Cortex of kidney (tissue), 1 donor: ENCODE measurements at places on chromosomes 6 and 20.

GRCh38 chr6:45075246-45075645 lies 252.9 kb upstream of the RUNX2 start:
- no peak for DNase-seq

- DNase-seq: no peak
These were observed 97.2 kb downstream of the CD2AP start for GRCh38 chr6:47574789-47575188.

DNA sequence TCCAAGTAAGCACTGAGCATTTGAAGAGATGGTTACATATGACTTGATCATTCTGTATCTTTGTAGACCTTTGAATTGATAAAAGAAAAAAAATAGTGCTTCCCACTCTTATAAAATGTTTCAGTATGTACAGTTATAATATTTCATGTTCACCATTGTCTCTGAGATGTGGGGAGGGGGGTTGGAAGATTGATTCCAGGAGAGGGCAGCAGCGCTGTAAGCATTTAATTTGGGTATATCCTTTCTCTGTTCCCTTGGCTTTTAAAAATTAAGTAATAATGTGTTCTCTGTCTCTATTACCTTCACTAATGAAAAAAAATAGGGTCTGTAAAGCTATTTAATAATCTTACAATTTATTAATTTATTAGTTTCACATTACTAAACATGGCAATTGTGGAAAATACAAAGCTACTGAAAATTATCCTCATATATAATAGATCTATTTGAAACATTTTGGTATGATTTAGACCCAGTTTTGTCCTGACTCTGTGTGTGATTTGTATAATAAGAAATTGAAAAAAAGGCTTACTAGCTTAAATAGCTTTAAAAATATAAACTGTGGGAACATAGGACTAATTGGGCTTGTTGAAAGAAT lies 341.2 kb downstream of the CDKAL1 start:
- no peak for DNase-seq

DNA sequence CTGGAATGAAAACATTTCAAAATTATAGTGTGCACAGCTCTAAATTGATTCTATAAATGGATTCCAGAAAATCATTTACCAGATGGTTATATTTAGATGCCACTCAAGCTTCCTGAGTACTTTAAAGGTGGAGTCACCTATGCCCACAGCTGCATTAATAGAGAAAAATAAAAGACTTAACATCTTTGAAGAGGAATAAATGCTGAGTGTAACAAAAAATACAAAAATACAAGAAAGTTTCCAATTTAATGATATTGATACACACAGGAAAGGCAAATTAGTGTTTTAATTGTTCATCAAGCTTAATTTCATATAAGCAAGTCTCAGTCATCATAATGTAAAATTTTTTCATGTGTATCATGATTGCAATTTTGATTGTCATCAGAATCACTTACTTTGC lies 89.5 kb upstream of the MANEA start:
- no peak for DNase-seq

- DNase-seq: no peak
These were observed 83.1 kb downstream of the TRMT11 start for GRCh38 chr6:126069449-126069848.

DNA sequence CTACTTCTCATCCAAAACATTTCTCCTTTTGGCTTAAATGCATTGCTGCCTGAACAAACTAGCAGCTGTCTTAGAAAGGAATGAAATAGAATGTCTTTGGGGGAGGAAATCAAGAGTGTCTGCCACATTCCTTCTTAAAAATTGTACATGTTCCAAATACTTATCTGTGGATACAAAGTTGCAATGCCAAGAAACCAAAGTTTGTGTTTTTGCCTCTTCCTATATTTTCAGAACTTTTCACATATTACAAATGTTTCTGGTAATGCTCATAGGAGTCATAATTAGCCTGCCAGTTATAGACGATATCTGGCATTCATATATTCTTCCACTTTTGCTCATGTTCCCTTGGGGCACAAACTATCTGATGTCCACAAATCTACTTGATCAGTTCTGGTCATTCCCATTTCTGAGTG lies 165.5 kb upstream of the BMP5 start:
- DNase-seq: no peak

DNA sequence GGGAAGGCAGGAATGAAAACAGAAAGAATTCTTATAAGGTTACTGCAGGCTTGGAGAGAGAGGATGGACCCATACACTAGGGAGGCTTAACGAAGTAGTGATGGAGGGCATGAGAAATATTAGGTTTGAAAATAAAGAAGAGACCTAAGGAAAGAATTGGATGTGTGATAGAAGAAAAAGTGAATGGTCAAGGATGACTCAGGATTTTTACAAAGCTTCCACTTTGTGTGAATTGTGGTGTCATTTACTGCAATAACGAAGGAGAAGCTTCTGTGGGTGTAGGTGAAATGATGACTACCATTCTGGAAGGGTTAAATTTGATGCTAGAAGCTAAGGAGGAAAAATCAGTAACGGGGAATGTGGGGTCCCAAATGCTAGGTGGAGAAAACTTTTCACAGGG lies 191.2 kb downstream of the UTRN start:
- no peak for DNase-seq

DNA sequence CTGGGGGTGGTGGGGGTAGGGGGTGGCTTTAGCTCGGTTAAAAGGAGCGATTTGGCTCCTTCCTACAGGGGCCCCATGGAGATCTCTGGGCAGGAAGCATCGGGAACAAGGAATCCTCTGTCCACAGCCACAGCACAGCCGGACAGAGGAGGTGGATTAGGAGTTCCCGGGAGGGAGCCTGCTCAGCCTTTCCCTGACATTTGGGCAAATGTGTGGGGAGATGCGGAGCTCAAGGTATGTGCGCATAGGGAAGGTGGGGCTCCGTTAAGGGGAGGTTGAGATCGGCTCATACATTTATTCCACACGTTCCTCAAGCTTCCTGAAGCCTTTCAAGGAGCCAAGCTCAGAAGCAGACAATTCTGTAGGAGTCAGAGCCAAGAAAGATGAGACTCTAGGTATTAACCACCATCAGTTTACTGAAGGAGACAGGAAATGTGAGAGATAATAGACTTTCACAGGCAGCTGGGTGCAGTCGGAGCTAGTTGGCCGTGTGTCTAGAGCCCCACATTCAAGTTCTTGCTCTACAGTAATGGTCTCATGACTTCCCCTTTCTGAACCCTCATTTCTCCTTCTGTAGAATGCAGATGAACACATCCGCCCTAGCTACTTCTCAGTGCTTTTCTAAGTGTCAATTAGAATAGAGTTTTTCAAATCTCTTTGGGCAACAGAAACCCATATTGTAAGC lies 40.8 kb upstream of the EPB41L1 start:
- DNase-seq: no peak

DNA sequence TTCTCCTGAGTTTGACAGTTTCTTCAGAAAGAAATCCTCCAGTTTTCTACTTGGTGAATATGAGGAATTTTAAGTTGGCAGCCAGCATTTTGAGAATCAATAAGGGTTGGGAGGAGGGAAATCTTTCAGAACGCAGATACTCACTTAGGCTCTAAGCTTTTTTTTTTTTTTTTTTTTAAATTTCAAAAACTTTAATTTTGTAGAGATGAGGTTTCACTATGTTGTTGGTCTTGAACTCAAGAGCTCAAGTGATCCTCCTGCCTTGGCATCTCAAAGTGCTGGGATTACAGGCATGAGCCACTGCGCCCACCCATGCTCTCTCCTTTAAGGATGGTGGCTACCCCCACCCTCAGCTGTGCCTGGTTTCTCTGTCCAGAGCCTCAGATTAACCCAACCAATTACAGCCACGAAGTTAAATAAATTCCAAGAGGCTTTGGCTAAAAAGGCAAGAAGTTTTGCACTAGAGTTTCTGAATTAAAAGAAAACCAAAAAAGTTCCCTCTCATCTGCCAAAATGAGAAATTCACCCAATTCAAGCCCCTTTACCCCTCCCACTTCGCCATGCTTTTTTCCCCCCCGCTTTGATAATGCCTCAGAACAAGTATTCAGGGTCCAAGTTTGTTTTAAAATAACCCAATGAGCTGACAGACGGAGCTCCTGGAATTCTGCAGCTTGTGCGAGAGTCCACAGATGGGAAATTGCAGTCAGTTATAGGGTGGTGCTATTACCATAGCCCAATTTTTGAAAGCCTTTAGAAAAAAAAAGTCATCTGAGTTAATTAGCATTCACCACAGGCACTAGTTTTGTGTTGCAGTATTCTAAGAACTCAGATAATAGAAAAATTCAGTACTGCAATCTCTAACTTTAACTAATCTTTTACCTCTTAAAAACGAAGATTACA lies 94.3 kb upstream of the BEND3 start:
- DNase-seq: no peak

DNA sequence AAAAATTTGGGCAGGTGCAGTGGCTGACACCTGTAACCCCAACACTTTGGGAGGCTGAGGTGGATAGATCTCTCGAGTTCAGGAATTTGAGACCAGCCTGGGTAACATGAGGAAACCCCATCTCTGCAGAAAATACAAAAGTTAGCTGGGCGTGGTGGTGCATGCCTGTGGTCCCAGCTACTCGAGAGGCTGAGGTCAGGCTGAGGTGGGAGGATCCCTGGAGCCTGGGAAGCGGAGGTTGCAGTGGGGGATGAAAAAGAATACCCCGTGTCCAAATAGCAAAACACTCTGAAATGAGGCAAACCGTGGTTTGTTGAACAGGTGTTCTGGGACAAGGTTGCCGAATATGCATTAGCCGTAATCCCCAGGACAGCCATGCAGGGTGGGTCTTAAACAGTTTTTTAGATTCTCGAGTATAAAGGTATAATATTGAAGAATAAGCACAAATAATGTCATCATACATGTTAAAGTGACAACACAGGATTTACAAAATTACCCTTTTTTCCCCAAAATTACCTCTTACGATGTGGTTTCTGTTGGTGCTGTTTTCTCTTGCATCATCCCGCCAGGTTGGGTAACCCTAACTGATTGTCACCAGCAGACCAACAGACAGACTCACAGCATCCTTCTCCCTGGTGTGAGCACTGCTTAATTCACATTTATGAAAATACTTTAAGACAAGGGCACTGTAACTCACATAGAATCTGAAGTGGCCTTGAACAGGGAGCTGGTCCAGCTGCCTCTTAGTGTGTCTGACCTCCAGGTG lies 9.1 kb downstream of the DNAJC5 start:
- no peak for DNase-seq

GRCh38 chr6:104705916-104706442 lies 153.7 kb downstream of the HACE1 start:
- DNase-seq: no peak

- no peak for DNase-seq
These were observed 24.6 kb upstream of the ZBTB24 start for GRCh38 chr6:109507490-109508072.

DNA sequence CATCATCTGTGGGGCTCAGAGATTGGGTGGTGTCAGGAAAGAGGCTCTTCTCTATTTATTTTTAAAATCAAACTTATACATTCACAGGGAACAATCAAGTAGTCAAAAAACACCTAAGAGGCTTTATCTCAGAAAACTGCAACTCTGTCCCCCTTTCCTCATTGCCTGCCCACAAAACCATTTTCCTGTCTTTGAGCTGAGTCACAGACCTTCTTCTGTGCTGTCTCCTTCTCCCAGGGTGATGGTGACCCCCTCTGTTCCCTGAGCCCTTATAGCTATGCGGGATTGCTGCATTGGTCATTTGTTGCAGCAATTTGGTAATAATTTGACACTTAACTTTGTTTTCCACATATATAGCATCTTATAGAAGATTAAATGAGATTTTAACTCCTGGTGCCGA lies 195.2 kb upstream of the PROKR2 start:
- no peak for DNase-seq

DNA sequence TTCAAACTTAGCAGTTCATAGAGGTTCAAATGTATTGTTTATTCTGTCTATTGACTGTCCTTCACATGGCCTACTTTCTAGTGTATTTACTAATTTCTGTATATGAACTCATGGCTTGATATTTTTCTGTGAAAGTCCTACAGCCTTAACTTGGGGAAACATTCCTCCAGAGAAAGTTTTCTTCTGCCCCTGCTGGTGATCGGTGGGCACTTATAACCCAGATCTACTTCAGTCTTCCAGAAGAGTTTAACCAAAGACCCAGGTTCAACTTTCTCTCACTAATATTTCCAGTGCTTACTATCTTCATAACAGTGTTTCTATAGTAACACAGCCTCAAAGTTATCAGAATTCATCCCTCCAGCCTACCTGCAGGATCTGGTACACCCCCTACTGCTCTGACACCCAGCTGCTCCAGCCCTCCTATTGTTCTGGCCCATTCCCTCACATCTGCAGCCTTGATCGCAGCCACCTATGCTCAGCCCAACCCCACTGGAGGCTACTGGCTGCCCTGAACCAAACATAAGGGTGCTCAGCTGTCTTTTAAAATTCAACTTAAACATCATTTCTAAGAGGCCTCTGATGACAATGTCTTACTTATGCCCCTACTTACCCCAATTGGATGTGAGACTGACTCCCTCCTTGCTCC lies 72.3 kb downstream of the TBX18 start:
- no peak for DNase-seq

- DNase-seq: no peak
These were observed 501.0 kb downstream of the KIF16B start for GRCh38 chr20:16072220-16072619.

GRCh38 chr20:40932436-40932835 lies 96.2 kb upstream of the TOP1 start:
- DNase-seq: no peak

- DNase-seq: no peak
These were observed 482.5 kb downstream of the QKI start for GRCh38 chr6:163897030-163897429.

DNA sequence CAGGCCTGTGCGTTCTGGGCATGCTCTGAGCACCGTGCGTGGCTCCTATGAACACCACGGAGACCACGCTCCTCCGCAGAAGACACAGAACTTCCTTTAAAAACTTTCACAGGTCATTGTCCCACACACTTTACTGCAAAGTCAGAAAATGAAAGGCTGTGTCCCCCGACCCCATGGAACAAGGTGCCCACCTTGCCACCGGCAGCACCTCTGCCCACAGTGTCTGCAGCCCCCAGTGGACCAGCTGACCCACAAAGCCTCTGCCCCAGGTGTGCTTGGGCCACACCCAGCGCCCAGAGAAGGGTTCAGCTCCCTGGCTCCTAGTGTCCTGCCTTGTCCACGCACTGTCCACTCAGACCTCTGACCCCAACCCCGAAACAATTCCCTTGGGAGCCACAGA lies 8.7 kb downstream of the TAF4 start:
- no peak for DNase-seq

GRCh38 chr20:50743087-50743486 lies 11.7 kb downstream of the PARD6B start:
- no peak for DNase-seq

GRCh38 chr6:106159531-106159940 lies 73.4 kb downstream of the PRDM1 start:
- no peak for DNase-seq

DNA sequence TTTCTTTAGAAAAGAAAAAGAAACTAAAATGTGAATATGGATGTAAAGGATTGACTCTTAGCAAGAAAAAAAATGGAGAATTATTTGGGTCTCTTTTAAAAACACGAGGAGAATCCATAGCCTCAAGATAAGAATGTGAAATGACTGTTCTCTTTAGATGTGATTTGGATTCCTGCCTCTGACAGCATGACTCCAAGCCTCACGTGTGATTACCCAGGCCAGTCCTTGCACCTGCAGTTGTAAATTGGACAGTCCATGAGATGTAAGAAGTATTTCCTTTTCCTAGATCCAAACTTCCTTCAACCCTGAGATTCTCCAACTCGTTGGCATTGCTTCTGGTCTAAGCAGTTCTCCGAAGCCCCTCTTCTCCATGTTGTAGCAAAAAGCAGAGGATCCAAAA lies 31.9 kb downstream of the SLC2A12 start:
- no peak for DNase-seq

- DNase-seq: no peak
These were observed 141.3 kb downstream of the PREX1 start for GRCh38 chr20:48686238-48687116.

GRCh38 chr20:32972181-32973076 lies 31.8 kb downstream of the SUN5 start:
- DNase-seq: no peak

GRCh38 chr6:9086331-9086730 lies 651.0 kb upstream of the SLC35B3 start:
- no peak for DNase-seq
